ENCODE measurements at places on chromosomes 3 and 15. TPM values are rescaled to one million over a fixed set of nuclear protein-coding genes. Genes with fewer than 3 reads are reported as not detected.

The CNTN6 gene
- total RNA-seq = not detected

The RPSA gene
- 2,852 TPM for total RNA-seq

The IQCF5 gene
- total RNA-seq = not detected

The TMCO5A gene
- not detected for total RNA-seq

The CACNA1D gene
- 0.49 TPM for total RNA-seq

The KCNMB3 gene
- 1.3 TPM for total RNA-seq

The SAMD7 gene
- not detected for total RNA-seq

The GREM1 gene
- 8.2 TPM for total RNA-seq

The KNG1 gene
- not detected for total RNA-seq

The CFAP91 gene
- total RNA-seq = 0.35 TPM

The UBR1 gene
- 3.0 TPM for total RNA-seq

The ZNF620 gene
- 1.8 TPM for total RNA-seq

The CDC25A gene
- 12.3 TPM for total RNA-seq

The C3orf49 gene
- total RNA-seq = not detected

The GOLGA6L10 gene
- total RNA-seq = 0.38 TPM

The CCR9 gene
- not detected for total RNA-seq

The CADPS gene
- not detected for total RNA-seq

The MAGI1 gene
- total RNA-seq = 3.2 TPM

The C3orf52 gene
- 14.7 TPM for total RNA-seq

The RYR3 gene
- 0.05 TPM for total RNA-seq

The COLQ gene
- 0.34 TPM for total RNA-seq

The SLCO3A1 gene
- 32.0 TPM for total RNA-seq
